CD4-positive, alpha-beta T cell treated with Interleukin-4 for 4 hours (primary cell): ENCODE measurements at places on chromosomes 2 and 18.

DNA sequence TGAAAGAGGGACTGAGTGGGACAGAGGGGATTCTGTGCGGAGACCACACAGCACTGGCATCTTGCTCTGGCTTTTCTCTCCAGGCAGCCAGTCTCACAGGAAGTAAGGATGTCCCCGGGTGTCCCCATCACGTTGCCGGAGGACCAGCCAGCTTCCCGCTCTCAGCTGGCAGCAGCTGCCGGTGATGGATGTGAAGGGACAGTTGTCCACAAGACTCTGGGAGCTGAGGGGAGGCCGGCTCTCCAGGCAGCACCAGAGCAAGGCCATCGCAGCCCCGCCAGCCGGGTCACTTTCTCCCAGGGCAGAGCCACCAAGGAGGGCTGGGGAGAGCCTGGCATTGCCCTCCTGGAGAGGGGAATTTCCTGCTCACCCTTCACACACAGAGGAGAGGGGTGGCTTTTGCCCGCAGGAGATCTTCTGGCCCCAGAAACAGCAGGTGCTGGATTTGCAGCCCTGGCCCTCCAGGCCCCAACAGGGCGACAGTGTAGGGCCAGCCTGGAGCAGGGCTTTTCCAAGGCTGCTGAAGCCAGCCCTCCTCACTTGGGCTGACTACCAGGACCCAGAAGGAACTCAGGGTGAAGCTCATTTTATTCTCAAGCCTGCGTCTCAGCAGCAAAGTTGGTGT, 24.0 kb upstream of the B3GNT7 start:
- DNase-seq, result no peak

GRCh38 chr18:80166725-80167124, 57.7 kb downstream of the ADNP2 start:
- no peak for DNase-seq

- DNase-seq, result no peak
Measured at GRCh38 chr18:44701227-44701626, 20.5 kb downstream of the SETBP1 start.

DNA sequence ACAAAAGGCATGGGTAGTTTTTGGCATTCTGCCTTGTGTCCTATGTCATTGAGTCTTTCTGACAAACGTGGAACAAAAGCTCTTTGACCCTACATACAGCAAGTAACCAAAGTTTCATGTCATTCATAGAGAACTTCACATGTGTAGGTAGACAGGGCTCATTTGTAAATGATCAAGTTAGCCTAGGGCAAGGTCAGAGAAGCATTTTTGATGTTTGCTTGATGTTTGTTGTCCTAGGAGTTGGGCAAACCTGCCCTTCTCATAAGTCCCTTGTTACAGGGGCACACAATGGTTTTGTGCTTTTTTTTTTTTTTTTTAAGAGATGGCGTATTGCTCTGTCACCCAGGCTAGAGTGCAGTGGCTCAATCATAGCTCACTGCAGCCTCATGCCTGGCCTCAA, 83.3 kb upstream of the FAM136A start:
- no peak for DNase-seq

DNA sequence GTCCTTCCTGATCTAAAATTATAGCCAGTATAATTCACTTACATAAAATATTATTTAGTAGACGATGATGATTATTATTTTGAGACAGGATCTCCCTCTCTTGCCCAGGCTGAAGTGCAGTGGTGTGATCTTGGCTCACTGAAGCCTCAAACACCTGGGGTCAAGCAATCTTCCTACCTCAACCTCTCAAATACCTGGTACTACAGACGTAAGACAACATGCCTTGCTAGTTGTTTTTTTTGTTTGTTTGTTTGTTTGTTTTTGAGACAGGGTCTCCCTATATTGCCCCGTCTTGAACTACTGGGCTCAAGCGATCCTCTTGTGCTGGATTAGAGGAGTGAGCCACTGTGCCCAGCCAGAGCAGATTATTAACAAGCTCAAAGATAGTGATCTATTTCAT, 399.1 kb upstream of the ZNF804A start:
- DNase-seq, result no peak

DNA sequence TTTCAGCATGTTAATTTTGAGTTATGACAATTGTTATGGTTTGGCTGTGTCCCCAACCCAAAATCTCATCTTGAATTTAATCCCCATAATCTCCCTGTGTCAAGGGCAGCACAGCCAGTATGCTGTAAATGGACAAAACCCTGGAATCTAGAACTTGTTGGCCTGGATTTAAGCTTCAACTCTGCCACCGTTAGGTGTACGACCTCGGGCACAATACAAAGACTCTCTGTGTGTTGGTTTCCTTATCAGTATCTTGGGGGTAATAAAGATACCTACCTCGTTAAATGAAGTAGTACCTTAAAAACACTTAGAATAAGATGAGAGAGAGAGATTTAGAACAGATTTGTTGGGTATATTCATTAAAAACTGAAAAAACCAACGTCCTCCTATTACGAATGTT, 106.5 kb downstream of the CDH19 start:
- DNase-seq, result no peak

- no peak for DNase-seq
Measured at GRCh38 chr2:47173986-47174732, 19.1 kb upstream of the STPG4 start.

GRCh38 chr2:43105586-43106558, 120.5 kb downstream of the ZFP36L2 start:
- no peak for DNase-seq
